ENCODE measurements at places on chromosomes 1 and 21.

DNA sequence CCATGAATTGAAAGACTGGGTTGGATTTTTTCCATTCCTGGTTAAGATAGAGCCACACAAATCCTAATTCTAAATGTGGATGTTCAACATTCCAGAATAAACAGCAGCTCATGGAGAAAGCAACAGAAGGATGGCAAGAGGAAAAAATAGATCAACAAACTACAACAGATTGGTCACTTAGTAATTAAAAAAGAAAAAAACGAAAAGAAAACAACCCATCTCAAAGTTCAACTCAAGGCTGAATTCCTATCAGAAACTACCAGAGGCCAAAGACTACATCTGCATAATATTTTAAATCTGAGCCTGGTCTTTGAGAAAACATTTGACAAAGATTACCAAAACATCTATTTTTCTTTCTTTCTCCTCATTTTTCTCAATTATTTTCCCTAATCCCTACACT lies 69.9 kb downstream of the TGFBR3 start:
- DNase-seq, result no peak

GRCh38 chr1:103197216-103197615 lies 88.9 kb upstream of the COL11A1 start:
- no peak for DNase-seq

DNA sequence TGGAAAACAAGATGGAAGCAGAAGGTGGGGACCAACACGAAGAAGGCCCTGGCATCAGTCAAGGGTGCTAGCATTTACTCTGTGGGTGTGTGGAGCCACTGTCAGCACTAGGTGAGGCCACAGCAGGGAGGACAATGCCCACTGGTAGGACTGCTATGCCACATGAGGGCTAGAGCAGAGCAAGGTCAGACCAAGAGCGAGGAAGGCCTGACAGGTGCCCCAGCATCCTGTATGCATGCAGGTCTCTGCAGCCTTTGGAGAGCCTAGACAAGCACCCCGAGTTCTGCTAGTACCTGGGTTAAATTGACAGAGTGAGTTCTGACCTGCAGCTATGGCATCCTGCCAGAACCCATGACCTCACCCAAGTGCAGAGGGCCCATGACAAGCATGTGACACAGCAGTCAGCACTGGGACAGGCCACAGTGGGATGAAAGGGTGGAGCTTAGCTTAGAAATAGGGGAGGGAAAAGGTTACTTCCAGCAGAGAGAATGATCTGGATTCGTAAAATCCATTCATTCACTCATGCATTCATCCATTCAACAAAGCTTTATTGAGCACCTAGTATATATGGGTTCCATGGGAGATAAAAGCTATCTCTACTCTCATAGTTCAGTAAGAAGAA lies 9.0 kb upstream of the CSF1 start:
- DNase-seq, result no peak

DNA sequence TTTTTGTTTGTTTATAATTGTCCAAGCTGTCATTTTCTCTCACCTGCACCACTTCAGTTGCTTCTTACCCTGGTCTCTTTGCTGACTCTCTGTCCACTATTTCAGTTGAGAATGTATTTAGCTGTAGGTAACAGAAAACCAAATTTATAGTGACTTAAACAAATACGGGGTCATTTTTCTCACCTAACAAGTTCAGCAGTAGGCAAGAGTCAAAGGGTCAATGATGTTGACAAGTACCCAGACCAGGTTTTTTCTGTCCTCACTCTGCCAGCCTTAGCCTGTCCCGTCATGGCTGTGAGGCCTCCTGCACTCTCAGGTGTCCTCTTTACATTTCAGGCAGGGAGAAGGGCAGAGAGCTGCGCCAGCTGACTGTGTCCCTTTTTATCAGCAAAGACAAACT lies 11.8 kb downstream of the RIIAD1 start:
- DNase-seq, result no peak

GRCh38 chr21:41926117-41926806 lies 27.6 kb downstream of the C2CD2 start:
- no peak for DNase-seq

GRCh38 chr1:7207875-7208646 lies 422.8 kb downstream of the CAMTA1 start:
- DNase-seq, result peak; percentile 51

DNA sequence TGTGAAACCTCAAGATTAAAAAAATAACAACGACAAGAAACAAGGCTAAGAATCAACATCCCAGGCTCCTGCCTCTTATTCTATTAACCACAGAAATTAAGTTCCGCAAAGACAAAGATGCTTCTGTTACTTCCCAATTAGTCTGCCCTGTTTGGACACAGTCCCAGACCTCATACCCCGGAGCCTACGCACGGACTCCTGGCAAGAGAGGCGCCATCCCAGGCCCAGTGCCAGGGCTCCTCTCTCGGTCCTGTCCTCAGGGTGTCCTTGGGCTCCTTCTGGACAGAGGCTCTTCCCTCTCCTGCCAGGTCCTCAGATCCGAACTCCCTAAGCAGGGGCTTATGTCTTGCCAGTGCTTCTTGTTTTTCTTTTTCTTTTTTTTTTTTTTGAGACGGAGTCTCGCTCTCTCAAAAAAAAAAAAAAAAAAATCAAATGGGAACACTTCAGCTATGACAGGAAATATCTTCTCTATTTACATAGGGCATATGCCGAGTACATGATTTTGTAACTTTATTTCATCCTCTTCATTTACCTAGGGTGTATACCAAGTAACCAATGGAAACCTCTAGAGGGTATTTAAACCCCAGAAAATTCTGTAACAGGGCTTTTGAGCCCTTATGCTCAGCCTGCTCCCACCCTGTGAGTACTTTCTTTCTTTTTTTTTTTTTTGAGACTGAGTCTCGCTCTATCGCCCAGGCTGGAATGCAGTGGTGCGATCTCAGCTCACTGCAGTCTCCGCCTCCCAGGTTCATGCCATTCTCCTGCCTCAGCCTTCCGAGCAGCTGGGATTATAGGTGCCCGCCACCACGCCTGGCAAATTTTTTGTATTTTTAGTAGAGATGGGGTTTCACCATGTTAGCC lies 11.7 kb upstream of the ENO1 start:
- DNase-seq, result no peak

GRCh38 chr1:43074244-43074643 lies 97.8 kb downstream of the EBNA1BP2 start:
- no peak for DNase-seq

- no peak for DNase-seq
Observed at GRCh38 chr1:94325377-94326302, 88.3 kb upstream of the ARHGAP29 start.

GRCh38 chr1:168720839-168721238 lies 8.2 kb downstream of the DPT start:
- no peak for DNase-seq

GRCh38 chr1:16174261-16174868 lies 18.5 kb upstream of the EPHA2 start:
- no peak for DNase-seq

GRCh38 chr1:11272544-11272831 lies 510 bp upstream of the UBIAD1 start:
- DNase-seq, result no peak

DNA sequence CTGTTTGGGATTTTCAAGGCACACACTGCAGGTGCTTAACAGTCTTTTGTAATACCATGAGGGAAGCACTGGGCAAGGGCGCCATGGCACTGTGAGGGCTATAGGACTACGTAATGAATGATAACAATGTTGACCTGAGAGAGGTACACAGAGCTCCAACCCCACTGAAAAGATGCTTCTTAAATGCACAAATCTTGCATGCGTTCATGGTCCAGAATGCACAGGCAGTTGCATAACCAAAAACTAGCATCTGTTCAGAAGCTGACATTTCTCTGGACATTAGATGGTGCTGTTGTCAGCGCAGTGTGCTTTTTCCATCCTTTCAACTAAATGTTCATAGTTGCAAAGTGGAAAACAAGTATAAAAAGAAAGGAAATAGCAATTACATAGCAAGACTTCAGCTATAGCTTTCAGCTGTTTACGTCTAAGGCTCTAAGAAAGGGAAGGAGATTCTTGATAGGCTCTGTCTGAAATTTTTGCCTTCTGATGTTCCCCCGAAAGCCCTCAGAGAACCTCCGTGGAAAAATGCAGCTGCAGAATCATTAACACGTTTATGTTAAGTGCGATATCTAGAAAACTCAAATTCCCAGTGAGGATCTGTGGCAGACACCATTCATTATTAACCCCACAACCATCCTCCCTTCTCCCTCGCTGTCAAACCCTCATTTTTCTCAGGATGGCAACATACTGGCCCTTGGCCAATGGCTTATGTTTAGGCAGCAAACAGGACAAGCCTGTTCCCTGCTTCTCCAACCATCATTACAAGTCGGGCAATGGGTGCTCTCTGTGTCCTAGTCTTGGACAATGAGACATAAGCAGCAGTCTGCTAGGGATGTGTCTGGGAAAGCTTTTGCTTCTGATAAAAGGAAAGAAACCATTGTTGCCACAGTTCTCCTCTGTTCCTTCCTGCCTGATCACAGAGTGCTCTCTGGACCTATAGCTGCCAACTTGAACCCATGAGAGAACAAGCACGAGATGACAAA lies 8.2 kb upstream of the TARBP1 start:
- DNase-seq, result peak; percentile 11

- no peak for DNase-seq
Observed at GRCh38 chr1:167763525-167764220, 41.9 kb downstream of the MPZL1 start.

- DNase-seq, result no peak
Observed at GRCh38 chr1:115210302-115210711, 121.0 kb upstream of the TSPAN2 start.

- DNase-seq, result no peak
Observed at GRCh38 chr1:32470991-32471694, 6.3 kb downstream of the ZBTB8B start.

Data from neuronal stem cell (in vitro differentiated cells).